NCI-H187 (cell line): ENCODE measurements at places on chromosomes 1 and 21.

DNA sequence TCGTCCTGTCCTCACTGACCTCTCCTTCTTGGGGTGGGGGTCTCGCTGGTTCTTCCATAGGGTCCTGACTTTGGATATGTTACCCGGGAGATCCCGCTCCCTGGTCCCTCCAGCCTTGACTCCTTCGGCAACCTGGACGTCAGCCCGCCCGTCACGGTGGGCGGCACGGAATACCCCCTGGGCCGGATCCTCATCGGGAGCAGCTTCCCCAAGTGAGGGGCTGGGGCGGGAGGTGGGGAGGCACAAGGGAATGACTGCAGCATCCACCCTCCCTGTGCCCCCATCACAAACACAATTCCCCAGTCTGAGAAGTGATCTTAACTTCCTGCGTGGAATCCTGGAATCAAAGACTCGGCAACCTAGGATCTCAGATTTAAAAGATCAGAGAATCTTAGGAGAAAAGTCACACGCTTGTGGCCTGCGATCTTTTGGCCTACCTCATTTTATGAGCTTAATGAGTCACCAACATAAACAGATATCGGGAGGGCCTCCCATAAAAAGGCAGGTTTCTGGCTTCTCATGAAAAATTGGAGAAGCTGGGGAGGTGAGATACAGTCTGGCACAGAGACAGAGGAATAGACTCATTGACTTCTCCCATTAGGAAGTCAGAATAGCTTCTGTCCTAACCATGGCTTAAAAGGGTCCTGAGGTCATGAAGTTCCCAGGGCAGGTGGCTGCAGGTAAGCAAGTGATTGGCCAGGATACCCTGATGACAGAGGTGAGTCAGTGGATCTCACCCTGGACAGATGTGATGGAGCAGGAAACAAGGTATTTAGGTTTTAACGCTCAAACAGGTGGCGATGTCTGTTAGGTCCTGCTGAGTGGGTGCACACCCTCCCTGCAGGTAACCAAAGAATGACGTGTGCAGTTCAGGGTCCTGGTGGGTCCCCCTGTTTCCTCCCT is 15.9 kb upstream of the PADI3 start:
- DNase-seq: no peak

GRCh38 chr21:39116761-39117439 is 66.4 kb downstream of the PSMG1 start:
- no peak for DNase-seq

DNA sequence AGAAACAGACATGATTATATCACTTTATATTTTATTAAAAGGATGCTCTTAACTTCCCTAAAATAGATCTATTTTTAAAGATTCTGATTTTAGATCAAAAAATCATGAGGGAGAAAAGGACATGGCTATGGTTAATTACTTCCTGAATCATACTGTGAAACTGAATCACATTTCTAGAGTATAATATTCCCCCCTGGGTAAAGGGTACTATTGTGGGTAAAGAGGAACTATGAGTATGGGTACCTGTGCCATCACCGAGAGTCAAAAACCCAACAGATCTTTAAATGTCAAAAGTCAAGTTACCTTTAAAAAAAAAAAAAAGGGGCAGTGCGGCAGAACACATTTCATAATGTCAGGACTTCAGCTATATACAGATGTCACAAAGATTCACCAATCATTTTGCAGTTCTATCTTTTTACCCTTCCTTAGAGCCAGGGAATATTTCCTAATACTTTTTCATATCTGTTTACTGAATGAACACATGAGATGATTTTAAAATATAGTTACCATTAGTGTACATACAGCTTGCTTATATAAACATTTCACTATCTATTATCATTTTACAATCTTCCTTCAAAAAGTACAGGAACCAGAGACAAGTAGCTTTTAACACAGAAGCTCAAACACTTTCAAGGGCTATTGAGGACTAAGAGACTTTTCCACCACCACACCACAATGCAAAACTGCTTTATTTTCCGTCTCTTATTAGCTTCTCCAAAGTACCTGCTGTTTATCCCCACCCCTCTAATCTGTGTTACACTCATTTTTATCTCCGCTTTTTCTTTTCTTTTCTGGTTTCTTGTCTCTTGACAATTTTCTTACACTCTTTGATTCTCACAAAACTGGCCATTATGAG is 45.0 kb downstream of the EVI5 start:
- DNase-seq: no peak

- DNase-seq: no peak
Observed at GRCh38 chr1:33709783-33710718, 153.8 kb upstream of the HMGB4 start.

DNA sequence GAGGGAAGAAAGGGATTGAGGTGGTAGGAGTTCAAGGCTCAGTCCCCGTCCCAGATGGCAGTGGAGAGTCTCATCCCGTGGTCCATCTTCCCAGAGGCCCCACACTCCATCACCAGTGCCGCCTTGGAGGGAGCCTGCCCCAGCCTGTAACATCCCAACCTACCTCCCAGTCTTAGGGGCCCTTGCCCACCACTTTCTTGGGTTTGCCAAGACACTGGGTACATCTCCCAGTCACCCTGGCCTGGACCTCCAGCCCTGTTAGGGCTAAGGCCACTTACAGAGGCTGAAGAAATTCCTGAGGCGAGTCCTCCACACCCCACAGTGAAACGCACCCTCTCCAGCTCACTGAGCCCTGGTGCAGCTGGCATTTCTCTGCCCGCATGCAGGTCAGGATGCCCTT is 3.3 kb downstream of the TMEM200B start:
- no peak for DNase-seq

GRCh38 chr21:45335151-45335760 is 47.6 kb upstream of the POFUT2 start:
- no peak for DNase-seq

DNA sequence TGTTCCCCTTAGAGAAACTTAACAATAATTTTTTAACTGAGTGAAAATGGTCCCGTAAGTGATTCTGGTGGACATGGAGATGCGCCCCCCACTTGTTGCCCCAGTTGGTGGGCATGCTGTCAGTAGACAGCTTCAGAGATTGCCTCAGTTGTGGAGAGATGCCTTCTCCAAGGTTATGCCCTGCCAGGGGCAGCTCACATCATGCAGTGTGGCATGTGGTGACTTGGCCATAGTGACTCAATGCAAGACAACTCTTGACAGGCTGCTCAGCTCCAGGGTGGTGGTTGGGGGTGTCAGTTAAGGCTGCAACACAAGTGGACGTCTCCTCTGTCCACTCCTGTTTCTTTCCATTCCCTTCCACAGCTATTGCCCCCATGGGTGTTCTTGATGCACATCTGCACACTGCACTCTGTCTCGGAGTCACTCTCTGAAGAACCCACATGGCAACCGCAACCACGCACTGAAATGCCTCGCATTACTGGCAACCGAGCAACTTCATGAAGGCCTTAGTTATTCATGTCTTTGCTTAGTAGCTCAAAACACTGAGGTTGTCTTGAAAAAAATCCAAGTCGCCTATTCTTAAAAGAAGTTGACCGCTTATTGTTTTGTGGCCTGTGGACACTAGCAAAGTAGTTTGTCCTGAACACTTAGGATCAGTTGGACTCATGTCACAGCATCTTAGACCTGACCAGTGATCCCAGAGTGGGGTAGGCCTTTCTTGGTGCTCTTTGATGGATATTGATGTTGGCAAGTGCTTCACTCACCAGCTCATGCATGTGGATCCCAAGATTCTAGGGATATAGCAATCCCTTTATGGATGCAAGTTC is 54.8 kb upstream of the USP1 start:
- DNase-seq: no peak

DNA sequence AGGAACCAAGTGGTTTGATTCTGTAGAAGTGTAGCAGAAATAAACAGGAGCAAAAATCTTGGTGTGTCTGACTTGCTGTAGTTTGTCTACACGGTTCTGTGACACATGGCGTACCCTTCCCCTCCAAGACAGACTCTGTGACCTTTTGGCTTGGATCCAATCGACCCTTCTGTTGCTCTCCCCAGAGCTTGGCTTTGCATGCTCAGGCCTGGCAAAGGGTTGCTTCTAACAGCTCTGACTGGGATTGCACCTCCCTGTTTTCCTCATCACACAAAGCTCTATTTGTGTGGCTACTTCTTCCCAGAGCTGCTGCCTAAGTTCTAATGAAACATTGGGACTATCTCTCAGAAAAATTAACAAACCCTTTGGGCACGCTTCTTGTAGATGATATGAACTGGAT is 24.0 kb downstream of the NGF start:
- no peak for DNase-seq

GRCh38 chr1:66371233-66372005 is 162.5 kb upstream of the SGIP1 start:
- no peak for DNase-seq

- no peak for DNase-seq
Observed at GRCh38 chr1:168835176-168835575, 106.2 kb upstream of the DPT start.

GRCh38 chr1:87723193-87723592 is 394.5 kb downstream of the LMO4 start:
- no peak for DNase-seq

DNA sequence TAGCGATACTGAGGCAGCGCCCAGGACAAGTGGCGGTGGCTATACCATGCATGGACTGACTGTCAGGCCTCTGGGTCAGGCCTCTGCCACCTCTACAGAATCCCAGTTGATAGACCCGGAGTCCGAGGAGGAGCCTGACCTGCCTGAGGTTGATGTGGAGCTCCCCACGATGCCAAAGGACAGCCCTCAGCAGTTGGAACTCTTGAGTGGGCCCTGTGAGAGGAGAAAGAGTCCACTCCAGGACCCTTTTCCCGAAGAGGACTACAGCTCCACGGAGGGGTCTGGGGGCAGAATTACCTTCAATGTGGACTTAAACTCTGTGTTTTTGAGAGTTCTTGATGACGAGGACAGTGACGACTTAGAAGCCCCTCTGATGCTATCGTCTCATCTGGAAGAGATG is 3.2 kb upstream of the IL10RB start:
- no peak for DNase-seq

DNA sequence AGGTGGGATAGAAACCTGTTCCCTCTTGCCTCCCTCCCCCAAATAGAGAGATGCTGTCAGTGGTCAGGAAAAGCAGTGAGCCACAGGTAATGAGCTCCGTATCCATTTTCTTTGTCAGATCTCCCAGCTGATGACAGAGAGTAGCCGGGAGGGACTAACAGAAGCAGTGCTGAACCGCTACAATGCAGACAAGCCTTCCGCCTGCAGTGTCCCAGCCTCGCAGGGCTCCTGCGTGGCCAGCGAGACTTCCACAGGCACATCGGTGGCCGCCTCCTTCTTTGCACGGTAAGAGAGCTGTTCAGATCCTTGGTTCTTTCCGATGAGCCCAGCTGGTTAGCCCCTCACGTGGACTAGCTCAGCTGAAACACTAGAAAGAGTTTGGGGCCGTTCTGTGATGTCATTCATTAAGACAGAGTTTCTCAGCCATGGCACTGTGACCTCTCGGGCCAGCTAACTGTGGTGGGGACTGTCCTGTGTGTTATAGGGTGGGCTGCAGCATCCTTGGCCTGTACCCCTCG is 264.7 kb downstream of the KIF26B start:
- DNase-seq: no peak

DNA sequence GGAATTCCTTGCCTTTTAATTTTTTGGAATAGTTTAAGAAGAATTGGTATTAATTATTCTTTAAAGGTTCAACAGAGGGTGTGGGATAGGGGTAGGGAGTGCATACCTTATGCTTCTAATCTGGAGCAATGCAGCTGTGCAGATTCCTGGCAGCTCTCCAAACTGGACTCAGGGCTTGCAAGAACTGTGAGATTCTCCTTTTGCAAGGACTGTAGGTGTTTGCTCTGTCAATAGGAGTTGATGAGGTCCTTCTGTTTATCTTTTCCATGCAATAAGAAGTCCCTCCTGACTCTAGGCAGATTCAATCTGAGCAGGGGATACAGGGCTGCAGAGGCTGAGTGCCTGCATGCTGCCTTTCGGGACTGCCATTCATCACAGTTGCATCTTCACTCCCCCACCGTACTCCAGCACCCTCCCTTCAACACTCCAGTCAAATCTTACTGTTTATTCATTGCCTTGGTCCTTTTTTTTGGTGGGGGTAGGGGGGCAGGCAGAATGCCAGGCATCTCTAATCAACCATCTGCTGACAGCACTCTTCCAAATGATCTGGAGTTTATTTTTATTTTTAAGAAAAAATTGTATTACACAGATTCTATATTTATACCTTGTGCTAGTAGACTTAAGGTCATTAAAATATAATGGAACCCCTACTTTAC is 122.3 kb downstream of the DISC1 start:
- no peak for DNase-seq

DNA sequence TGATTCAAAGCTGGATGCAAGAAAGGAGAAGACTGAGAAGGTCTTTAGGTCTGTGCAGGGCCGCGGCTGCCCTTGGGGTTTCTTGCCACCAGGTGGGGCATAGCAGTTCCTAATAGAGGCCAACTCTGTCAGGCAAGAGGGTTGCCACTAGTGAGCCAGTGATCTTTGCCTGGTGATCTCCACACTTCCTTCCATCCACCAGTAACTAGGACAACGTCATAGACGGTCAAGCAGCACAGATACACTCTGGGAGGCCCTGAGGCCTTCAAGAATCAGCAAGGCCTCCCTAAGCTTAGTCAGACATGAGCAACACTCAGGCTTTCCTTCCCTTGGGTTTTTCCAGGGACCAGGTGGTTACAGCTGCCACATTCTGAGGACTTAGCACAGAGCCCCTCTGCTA is 32.9 kb upstream of the ATP2B4 start:
- no peak for DNase-seq

- no peak for DNase-seq
Observed at GRCh38 chr1:217896490-217896889, 265.3 kb downstream of the SPATA17 start.

GRCh38 chr1:12709696-12710095 is 6.2 kb upstream of the AADACL3 start:
- no peak for DNase-seq

- DNase-seq: no peak
Observed at GRCh38 chr1:31579374-31579773, 3.1 kb downstream of the TINAGL1 start.

GRCh38 chr1:20058531-20058930 is 11.5 kb upstream of the PLA2G5 start:
- no peak for DNase-seq

GRCh38 chr1:54273092-54273794 is 73.3 kb downstream of the MRPL37 start:
- DNase-seq: peak; percentile 76

DNA sequence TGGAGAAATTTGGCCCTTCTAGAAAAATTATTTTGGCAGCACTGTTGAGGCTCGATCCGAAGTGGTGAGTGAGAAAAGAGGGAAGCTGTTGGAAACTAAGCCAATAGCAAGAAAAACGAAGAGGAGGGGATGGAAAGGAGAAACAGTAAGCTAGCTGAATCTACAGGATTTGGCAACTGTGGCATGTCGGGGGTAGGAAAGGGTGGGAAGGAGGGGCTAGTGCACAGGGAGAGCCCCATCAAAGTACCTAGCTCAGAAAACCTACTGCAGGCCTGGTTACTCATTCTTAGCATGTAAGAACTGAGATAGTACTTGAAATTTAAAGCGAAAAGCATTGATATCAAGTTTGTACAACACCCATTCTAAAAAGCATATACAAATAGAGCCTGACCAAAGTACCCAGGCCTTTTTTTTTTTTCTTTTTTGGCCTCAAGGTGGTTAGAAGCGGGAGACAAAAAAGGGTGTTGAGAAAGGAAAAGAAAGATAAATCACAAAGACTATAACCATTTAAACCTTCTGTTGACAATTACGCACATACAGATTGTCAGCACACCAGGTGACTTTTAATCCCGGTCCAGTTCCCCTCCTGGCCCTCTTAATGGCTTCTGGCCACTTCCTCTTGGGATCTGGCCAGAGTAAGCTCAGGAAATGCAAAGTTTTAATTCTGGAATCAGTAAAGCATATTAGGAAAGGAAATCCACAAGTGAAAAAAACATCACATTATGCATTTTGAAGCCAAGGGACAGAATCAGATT is 50.4 kb downstream of the SLC16A1 start:
- no peak for DNase-seq

GRCh38 chr1:66932291-66932690 is 7.5 kb downstream of the MIER1 start:
- no peak for DNase-seq
